ENCODE measurements at places on chromosomes 12 and 14. TPM values are rescaled to one million over a fixed set of nuclear protein-coding genes. Genes with fewer than 3 reads are reported as not detected.

The BHLHE41 gene
- 0.36 TPM for total RNA-seq

DNA sequence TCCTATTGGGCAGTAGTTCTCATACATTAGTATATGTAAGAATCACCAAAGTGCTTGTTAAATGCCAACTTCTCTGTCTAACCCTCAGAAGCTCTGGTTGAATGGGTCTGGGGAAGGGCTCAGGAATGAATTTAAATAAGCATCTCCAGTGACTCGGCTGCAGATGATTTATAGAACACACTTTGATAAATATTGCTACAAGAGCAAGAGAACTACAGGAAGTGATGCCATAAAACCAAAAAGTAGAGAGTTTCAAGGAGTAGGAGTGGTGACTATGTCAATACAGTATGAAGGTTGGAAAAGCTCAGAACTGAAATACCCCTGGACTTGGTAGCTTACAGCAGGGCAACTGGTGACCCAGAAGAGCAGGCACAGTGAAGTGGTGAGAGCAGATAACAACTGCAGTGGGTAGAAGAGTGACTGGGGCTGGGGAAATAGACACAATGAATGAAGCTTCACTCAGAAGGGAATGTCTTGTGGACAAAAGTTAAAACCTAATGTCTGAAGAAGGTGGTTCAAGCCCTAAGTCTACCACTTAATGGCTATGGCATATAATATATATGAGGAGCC lies 8.0 kb upstream of the PLEKHA5 start:
- no peaks in the 10 kb centered on the region for H3K4me1 ChIP-seq
- H3K36me3 ChIP-seq = no peaks in the 10 kb centered on the region
- H3K27ac ChIP-seq = no peak overlapping the region
- H3K27me3 ChIP-seq = peaks cover 5% of the 10 kb centered on the region
- H3K4me3 ChIP-seq = no peak overlapping the region

DNA sequence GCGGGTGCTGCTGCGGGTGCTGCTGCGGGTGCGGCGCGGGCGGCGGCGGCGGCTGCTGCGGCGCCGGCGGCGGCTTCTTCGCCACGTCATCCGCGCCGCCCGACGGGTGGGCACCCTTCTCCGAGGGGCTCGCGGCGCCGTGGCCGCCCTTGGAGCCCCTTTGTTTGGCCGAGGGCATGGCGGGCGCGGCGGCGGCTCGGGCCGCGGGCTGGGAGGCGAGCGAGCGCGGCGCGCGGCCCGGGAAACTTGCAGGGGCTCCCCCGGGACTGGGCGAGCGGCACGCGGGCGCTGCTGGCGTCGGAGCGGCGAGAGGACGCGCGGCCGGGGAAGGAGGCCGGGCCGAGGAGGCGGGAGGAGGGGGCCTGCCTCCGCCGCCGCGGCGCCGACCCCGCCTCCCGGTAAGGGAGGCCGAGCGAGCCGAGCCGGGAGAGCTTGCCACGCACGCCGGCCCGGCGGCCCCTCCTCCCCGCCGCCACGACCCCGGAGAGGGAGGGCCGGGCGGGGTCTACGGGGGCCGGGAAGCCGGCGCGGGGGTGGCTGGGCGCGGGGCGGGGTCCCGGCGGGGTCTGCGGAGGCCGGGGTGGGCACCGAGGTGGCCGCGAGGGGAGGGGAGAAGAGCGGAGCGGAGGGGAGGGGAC lies at the start of gene CKAP4:
TSS of gene CKAP4 (minus strand) at position 347 of the 638 bp plus-strand sequence. CDS start at position 178, 169 bp downstream.
- H3K4me1 ChIP-seq = peaks cover 8% of the 10 kb centered on the region
- H3K27me3 ChIP-seq = peaks cover 5% of the 10 kb centered on the region
- H3K36me3 ChIP-seq = no peaks in the 10 kb centered on the region
- H3K27ac ChIP-seq = peak within 1 kb of the TSS; percentile 45
- peak; percentile 68 for DNase-seq

DNA sequence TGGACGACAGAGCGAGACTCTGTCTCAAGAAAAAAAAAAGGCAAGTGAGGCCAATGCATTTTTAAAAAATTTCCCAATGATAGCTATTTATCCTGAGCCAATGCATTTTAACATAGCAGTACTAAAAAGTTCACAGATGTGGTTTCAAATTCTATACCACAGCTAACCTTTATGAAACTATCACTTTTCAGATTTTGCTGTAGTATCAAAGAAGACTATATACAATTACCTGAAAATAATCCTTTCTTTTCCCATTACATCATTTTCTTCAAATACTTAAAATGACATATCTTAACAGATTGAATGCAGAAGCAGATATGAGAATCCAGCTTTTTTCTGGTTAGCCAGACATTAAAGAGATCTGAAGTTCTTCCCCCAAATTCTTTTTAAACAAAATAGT lies 13.2 kb downstream of the ATF7 start:
- no peak overlapping the region for H3K27ac ChIP-seq
- no peak overlapping the region for H3K4me3 ChIP-seq
- H3K27me3 ChIP-seq = no peaks in the 10 kb centered on the region
- no peak for DNase-seq
- peaks cover 8% of the 10 kb centered on the region for H3K36me3 ChIP-seq

DNA sequence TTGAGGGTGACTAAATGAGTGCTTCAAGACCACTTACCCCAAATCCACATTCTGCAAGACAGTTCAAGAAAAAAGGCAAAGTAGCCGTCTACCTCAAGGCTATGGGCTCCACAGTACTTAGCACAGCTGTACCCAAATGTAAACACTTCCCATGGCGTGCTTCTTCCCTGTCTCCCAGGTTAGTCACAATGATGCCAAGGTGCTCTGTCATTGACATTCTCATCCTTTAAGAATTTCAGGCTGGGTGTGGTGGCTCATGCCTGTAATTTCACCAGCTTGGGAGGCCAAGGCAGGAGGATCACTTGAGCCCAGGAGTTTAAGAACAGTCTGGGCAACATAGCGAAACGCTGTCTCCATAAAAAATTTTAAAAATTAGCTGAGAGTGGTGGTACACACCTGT lies 51.2 kb upstream of the CERS5 start:
- H3K4me1 ChIP-seq = peaks cover 17% of the 10 kb centered on the region
- no peak overlapping the region for H3K27ac ChIP-seq
- H3K27me3 ChIP-seq = no peaks in the 10 kb centered on the region

DNA sequence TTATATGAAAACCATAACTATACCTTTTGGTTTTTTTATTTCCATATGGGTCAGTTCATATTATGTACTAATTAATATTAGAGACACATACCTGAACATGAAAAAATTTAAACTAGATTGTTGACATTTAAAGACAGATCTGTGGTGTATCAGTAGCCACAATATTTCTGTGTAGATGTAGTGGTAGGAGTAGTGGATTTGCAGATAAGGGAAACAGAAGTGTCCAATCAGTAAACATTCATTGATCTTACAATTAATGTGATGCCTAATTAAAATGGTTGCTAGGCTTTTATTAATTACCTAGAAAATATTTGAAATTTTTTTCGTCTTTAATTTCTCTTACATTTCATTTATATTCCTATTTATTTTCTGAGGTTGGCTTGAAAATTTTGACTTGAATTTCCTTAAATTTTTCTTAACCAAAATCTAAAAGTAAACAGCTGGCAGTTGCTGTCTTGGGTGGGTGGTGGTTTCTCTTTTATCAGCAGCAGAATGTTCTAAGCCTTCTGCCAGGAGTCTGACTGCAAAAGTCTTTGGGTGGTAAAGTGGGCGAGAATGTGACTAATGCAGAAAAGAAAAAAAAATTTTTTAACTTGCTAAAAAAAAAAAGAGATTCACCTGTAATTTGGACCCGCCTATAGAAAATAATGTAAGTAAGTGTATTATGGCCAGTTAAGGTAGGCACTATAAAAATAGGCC lies 2.4 kb downstream of the FGFR1OP2 start:
- H3K27ac ChIP-seq = peak overlapping the region; percentile 86
- peaks cover 32% of the 10 kb centered on the region for H3K36me3 ChIP-seq
- no peaks in the 10 kb centered on the region for H3K27me3 ChIP-seq
- H3K4me1 ChIP-seq = peaks cover 35% of the 10 kb centered on the region
- peak overlapping the region; percentile 94 for H3K4me3 ChIP-seq
- DNase-seq = no peak

DNA sequence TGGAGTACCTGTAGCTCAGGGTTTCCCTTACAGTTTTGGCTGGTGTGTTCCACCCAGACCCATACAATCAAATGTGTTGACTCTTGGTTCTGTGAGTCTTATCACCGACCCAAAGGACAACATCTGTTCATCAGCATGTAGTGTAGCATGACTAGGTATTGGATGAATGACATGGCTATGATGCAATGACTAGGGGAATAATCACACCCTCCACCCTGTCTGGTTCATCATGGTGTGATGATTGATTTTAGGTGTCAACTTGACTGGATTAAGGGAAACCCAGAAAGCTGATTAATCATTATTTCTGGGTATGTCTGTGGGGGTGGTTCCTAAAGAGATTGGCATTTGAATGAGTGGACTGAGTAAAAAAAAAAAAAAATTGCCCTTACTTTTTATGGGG lies 311.3 kb downstream of the DPF3 start:
- no peak overlapping the region for H3K27ac ChIP-seq
- H3K4me3 ChIP-seq = no peak overlapping the region
- peaks cover 19% of the 10 kb centered on the region for H3K36me3 ChIP-seq

- no peak overlapping the region for H3K27ac ChIP-seq
- no peaks in the 10 kb centered on the region for H3K4me1 ChIP-seq
- no peak overlapping the region for H3K4me3 ChIP-seq
- peaks cover 15% of the 10 kb centered on the region for H3K27me3 ChIP-seq
Observed at GRCh38 chr12:10027311-10027710, 3.2 kb upstream of the CLEC9A start.

DNA sequence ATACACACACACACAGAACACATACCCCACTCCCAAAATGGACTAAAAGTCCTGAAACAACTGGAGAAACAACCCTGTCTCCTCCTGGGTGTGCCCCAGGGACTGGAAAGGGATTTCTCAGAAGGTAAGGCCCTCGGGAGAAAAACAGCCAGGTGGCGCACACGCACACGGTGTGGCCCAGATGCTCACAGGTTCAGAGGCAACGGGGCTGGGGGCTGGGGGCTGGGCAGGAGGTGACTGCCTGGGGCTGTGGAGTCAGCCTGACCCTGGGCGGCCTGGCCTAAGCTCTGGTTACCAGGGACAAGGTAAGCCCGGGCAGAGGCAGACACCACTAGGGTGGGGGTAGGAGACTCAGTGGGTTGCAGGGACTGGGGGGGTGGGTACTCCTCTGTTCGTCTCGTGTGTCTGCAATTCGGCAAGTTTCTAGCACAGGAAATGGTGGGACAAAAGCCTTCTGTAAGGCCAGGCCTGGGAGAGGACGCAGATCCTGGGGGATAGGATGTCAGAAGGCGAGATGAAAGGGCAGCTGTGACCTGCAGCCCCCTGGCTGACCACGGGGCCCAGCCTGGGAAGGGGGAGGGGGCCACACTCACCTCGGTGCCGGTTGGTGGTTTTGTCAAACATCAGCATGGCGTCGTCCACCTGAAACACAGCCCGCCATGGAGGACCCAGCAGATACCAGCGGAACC lies 10.4 kb downstream of the MSI1 start:
- H3K36me3 ChIP-seq = no peaks in the 10 kb centered on the region
- H3K27ac ChIP-seq = no peak overlapping the region
- peaks cover 50% of the 10 kb centered on the region for H3K27me3 ChIP-seq

The STAC3 gene
- 10.7 TPM for total RNA-seq

DNA sequence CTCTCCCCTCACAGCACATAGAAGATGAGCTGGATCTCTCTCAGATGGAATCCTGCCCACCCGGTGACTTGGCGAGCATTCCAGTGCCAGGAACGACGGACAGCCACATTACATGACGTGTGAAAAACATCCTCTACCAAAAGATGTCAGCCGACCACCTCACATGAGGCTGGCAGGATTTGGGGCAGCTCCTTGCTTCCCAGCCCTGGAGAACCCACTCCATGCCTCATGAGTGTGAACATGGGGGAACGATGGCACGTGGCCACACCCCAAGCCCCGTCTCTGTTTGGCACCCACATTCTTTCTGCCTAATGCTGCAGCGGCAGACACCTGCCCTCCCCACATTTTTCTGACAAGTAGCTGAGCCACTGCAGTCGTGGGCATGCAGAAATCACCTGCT lies 202.5 kb downstream of the CALM1 start:
- no peak overlapping the region for H3K27ac ChIP-seq
- H3K36me3 ChIP-seq = no peaks in the 10 kb centered on the region
- H3K27me3 ChIP-seq = peaks cover 12% of the 10 kb centered on the region
- peaks cover 2% of the 10 kb centered on the region for H3K4me1 ChIP-seq

The RFLNA gene
- not detected for total RNA-seq

DNA sequence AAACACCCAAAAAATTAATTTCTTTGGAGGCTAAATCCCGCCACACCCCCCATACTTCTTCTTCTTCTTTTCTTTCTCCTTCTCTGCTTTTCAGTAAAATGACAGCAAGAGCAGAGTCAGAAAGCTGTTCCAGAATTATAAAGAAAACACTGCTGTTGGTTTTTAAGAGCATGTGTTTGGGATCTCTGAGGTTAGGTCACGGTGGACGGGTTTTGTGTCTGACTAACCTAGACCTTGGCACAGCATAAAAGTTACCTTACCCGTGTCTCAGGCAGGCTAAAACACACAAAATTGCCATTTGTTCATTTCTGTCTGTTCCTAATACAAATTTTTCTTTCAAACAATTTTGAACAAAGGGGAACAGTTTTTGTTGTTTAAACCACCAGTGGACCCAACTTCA lies 540.8 kb downstream of the NRXN3 start:
- no peak overlapping the region for H3K4me3 ChIP-seq
- H3K4me1 ChIP-seq = no peaks in the 10 kb centered on the region
- H3K27ac ChIP-seq = no peak overlapping the region
- no peak for DNase-seq
- H3K36me3 ChIP-seq = no peaks in the 10 kb centered on the region

DNA sequence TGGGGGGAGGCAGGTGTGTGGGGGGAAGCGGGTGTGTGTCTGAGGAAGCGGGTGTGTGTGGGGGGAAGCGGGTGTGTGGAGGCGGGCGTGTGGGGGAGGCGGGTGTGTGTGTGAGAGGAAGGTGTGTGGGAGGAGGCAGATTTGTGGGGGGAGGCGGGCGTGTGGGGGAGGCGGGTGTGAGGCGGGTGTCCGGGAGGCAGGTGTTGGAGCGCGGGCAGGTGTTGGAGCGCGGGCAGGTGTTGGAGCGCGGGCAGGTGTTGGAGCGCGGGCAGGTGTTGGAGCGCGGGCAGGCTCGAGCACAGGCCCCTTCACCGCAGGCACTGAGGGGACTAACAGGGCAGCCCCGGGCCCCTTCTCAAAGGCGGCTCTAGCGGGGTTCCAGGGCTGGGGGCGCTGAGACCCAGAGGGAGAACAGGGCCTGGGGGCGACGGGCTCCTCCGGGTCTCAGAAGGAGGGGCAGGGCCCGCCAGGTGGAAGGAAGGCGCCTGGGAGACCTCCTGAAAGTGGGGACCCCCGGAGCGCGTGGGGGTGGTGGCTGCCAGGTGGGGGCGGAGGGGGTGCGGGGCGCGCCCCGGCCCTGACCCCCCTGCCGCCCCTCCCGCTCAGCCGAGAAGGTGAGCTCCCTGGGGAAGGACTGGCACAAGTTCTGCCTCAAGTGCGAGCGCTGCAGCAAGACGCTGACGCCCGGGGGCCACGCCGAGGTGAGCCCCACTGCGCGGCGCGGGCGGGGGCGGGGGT lies 3.2 kb downstream of the CRIP2 start:
- DNase-seq = no peak
- H3K36me3 ChIP-seq = peaks cover 3% of the 10 kb centered on the region
- H3K4me3 ChIP-seq = no peak overlapping the region
- peaks cover 28% of the 10 kb centered on the region for H3K27me3 ChIP-seq
- peaks cover 20% of the 10 kb centered on the region for H3K4me1 ChIP-seq
- no peak overlapping the region for H3K27ac ChIP-seq

- H3K4me1 ChIP-seq = peaks cover 20% of the 10 kb centered on the region
- DNase-seq = peak; percentile 65
- no peaks in the 10 kb centered on the region for H3K36me3 ChIP-seq
- H3K27me3 ChIP-seq = peaks cover 11% of the 10 kb centered on the region
Observed at GRCh38 chr14:106378191-106378590, 851.8 kb downstream of the TMEM121 start.
